Type B pancreatic cell (in vitro differentiated cells): ENCODE measurements at places on chromosomes 3 and 15.

GRCh38 chr3:128367221-128367620 lies 99.5 kb downstream of the DNAJB8 start:
- no peak for DNase-seq

- DNase-seq: no peak
These were observed 167.6 kb upstream of the ST8SIA2 start for GRCh38 chr15:92226020-92226612.

- no peak for DNase-seq
These were observed 39.0 kb downstream of the ARHGEF3 start for GRCh38 chr3:56762718-56763117.

DNA sequence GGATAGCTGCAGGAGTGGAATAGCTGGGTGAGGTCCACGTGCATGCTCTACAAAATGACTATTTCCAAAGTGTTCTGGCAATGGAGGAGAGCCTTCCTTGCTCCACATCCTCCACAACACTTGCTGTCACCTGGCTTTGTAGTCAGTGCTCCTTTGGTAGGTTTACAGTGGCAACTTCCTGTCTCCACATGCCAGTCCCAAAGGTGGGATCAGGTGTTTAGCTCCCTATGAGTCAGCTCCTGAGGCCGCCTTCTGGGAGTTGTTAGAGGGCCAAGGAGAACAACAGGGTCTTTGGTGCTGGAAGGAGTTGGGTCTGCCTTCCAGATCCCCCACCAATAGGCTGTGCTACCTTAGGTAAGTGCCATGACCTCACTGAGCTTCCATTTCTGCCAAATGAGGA lies 15.3 kb upstream of the LIMD1 start:
- DNase-seq: no peak

DNA sequence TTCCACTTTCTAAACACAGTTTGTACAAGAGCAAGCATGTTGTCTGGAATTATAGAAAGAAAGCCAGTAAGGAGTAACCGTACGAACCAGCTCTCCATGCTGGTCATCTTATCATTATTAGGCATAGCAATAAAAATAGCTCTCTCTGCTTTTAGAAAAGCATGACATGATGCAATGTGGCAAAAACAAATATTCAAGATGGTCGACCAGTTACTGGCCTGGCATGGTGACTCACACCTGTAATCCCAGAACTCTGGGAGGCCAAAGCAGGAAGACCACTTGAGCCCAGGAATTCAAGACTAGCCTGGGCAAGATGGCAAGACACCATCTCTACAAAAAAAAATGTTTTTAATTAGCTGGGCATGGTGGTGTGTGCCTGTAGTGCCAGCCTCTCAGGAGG lies 2.6 kb upstream of the MAP4 start:
- DNase-seq: no peak

DNA sequence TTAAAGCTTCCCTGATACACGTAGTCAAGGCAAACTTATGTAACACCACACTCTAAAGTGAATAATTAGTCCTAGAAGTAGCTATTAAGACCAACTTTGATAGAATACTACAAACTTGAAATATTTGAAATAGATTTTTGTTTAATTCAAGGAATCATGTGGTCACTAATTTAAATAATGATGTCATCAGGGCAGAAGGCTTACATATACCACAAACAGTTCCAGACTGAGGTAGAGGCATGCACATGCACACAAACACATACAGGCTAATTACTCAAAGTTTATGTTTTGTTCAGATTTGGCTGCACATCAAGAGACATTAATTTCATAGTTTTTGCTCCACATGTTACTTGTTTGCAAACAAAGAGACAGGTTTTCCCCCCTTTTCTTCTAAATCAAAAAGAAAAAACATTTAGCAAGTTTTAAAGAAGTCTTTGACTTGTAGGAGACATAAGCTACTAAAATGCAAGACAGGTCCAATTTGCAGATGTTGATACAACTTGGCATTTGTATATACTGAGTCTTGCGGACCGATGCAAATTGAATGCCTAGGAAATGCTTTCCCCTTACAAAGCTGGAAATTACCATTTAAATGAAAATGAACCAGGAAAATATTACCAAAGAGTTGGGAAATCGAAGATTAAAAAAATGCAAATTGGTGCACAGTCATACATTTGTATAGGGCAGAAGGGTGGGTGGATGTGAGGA lies 594.8 kb downstream of the MAGI1 start:
- DNase-seq: no peak

DNA sequence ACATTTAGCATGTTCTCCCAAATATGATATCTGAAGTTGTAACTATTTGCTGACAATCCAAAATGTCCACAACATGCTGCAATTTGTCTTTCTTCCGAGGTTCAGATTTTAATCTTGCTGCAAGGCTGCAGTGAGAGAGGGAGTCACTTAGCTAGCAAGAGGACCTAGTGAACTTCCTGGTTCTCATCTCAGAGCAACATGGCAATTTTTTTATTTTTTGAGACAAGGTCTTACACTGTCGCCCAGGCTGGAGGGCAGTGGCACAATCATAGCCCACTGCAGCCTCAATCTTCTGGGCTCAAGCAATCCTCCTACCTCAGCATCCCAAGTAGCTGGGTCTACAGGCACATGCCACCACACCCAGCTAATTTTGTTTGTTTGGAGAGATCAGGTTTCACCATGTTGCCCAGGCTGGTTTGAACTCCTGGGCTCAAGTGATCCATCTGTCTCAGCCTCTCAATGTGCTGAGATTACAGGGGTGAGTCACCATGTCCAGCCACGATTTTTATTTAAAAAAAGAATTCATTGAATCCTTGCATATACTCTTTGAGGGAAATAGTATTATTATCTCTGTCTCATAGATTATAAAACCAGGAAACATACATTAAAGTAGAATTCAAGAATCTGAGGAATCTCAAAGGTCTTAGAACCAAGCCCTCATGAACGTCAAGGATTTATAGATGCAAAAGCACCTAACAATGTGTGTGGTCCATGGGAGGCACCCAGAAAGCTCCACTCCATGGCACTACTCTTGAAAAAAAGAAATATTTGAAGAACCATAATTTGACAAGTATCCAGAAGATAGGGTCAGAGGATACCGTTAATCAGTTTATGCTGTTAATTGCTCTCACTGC lies 9.1 kb downstream of the HDC start:
- no peak for DNase-seq

DNA sequence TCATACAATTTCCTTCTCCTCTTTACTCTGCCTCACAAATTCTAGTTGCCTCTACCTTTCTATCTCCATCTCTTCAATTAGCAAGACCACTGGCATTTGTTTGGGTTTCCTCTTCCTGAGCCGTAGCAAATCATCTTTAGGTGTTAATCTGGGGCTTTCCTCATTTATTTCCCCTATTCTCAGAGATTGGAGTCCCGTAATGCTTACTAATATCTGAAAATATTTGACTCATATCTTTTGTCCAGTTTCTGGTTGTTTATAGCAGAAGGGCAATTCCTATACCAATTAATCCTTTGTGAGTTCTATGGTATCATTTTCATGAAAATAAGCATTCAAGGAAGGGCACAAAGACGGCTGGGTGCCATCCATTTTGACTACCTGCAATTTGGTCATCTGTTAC lies 103.7 kb downstream of the NR2E3 start:
- DNase-seq: no peak

GRCh38 chr3:194270627-194271459 lies 80.3 kb downstream of the CPN2 start:
- no peak for DNase-seq

- no peak for DNase-seq
These were observed 30.9 kb downstream of the HES1 start for GRCh38 chr3:194166682-194167479.

GRCh38 chr3:123568034-123568433 lies 16.8 kb downstream of the HACD2 start:
- no peak for DNase-seq

DNA sequence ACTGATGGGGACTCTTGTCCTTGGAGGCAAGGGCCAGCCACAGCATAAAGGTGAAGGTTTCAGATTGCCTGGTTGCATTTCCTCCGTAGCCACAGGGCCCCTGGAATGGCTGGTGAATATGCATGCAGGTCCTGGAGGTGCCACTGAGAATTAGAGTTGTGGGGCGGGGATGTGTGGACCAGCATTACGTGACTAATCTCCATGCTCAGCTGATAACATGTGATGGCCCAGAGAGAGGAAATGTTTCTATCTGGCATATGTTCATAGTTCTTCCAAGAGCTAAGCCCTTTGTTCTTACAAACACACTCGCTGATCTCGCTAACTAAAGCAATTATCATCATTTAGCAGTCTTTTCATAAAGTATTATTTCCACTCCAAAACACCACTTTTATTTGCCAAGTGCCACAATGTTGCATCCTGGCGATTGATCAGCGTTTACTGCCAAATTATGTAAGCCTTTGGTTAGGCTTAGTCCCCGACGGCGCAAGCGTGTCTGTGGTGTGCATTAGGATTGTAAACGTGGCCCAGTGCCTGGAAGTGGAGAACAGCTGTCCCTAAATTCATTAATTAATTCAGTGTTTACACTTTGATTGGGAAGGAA lies 55.9 kb downstream of the CGNL1 start:
- DNase-seq: no peak

DNA sequence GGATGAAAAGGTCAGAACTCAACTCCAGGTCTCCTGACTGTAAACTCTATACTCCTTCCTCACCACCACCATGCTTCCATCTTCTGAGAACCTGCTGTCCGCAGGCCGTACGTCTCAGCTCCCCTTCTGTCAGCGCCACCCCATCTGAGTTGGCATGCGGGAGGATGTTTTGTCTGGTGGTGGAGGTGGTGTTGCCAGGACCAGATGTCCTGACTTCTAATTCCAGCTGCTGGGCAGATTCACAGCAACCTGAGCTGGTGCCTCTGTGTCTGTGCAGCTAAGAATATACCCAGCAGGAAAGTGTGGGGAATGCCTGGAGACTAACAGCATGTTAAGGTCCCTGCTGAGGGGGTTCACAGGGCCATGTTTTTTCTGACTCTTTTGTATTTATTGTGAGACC lies 23.2 kb downstream of the PLA1A start:
- no peak for DNase-seq

- no peak for DNase-seq
These were observed 659.4 kb upstream of the ADAMTS9 start for GRCh38 chr3:65347166-65347565.

DNA sequence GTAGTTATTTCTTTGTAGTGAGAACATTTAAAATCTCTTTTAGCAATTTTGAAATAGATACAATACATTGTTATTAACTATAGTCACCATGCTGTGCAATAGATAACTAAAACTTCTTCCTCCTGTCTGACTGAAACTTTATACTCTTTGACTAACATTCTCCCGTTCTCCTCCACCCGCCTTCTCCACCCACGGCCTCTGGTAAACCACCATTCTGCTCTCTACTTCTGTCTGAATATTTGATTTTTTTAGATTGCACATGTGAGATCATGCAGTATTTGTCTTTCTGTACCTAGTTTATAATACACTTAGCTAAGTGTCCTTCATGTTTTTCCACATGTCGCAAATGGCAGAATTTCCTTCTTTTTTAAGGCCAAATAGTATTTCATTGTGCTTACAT lies 72.8 kb upstream of the RBM5 start:
- no peak for DNase-seq

- no peak for DNase-seq
These were observed 132.6 kb upstream of the CTDSPL start for GRCh38 chr3:37729119-37729518.

- peak; percentile 59 for DNase-seq
These were observed 32.6 kb upstream of the RAB6B start for GRCh38 chr3:133928136-133928893.

DNA sequence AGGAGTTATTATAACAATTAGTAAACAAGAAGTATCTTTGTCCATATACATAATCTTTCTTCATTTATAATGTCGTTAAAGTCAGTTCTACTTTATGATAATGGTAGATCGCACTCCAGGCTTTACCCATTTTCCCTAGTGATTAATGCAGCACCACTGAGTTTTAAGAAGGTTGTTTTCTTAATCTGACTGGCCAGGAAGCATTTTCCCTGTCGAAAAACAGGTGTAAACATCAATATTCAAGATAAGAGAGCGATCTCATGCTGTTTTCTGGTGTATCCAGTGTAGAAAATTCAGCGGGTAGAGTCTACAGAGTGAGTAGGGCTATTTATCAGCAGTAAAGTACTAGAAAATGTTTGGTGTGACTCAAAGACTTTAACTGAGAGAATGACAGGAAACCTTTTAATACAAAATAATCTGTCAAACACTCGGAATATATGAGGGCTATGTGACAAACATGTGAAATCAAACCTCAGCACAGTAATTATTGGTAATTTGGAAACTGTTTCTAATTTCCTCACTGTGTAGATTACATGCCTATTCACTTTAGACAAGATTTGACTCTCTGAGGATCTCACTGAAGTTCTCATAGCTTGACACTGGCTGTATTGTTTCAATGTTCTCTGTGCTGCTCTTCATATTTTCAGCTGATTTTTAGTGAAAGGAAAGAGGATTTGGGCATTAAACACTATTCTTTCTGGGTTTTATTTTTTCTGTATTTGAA lies 1013.2 kb downstream of the VGLL3 start:
- DNase-seq: no peak

DNA sequence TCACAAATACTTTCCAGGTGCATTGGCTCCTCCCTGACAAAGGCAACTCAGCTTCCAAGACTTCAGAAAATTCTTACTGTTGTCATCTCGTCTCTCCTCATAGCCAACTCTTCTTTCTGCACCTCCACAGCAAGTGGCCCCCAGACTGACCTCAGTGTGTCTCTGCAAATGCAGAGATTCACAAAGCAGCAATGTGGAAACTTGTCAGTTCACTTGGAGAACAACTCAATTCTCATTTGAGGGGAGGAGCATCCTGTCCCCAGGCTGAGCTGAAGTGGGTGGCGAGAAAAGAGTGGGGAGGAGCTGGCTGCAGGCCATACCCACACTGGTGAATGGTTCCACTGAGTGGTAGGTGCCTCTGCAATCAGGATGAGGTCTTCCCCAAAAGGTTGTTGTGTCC lies 248.7 kb upstream of the IL12A start:
- DNase-seq: no peak

DNA sequence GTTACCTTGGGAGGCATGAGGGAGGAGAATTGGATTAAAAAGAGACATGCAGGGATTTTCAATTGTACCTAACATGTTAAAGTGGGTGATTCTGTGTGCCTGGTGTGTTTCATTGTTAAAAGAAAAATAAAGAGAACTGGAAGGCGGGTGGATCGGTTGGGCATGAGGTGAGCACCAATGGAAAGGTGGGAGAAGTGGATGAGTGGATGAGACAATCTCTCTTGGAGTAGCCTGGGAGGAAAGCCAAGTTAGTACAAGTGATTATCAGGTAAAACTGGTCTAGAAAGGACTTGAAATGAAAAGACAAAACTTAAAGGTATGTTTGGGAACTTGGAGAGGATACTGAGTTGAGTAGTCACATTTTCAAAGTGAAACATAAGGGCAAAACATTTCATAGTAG lies 12.1 kb downstream of the VEPH1 start:
- DNase-seq: no peak

DNA sequence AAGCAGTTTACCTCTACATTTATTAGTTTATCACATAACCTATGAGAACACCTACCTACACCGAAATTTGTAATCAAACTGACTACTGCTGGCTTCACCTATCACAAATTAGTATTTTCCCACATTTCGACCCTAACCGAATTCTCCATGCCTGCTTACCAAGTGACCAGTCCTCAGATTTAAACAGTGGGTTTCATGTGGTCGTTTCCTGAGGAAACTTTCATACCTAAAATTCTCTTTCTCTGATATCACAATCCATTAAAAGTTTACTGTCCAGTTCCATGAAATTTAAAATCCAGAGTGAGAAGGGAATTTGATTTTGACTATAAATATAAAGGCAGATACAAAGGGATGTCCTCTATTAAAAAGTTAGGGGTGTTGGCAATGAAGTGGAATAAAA lies 1.9 kb downstream of the PLOD2 start:
- no peak for DNase-seq

- DNase-seq: no peak
These were observed 487.4 kb downstream of the FGF12 start for GRCh38 chr3:192239956-192240355.
